ENCODE measurements at places on chromosomes 1 and 21.
A peak's percentile ranks its signal among the peaks of the same experiment; 100 is the strongest.

- DNase-seq, result peak; percentile 84
Observed at GRCh38 chr1:180530501-180530900, 28.1 kb upstream of the ACBD6 start.

- no peak for DNase-seq
Observed at GRCh38 chr21:33121715-33122475, 52.0 kb downstream of the OLIG1 start.

GRCh38 chr1:11602424-11602823 lies 51.8 kb downstream of the FBXO2 start:
- DNase-seq, result no peak

- no peak for DNase-seq
Observed at GRCh38 chr1:79501153-79501552, 494.6 kb upstream of the ADGRL4 start.

GRCh38 chr1:247291833-247292561 lies 36.1 kb downstream of the VN1R5 start:
- no peak for DNase-seq

GRCh38 chr1:228901936-228902681 lies 166.8 kb downstream of the RHOU start:
- no peak for DNase-seq

DNA sequence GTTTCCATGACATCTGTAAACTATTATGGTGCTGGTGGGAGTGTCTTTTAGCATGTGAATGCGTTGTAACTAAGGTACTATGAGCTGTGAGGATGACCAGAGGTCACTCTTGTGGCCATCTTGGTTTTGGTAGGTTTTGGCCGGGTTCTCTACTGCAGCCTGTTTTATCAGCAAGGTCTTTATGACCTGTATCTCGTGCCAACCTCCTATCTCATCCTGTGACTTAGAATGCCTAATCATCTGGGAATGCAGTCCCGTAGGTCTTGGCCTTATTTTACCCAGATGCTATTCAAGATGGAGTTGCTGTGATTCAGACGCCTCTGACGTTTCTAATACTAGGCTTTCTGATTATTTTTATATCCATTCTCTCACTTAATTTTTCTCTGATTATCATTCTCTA lies 9.4 kb downstream of the NCAM2 start:
- no peak for DNase-seq

- no peak for DNase-seq
Observed at GRCh38 chr1:70893381-70893780, 154.2 kb downstream of the PTGER3 start.

DNA sequence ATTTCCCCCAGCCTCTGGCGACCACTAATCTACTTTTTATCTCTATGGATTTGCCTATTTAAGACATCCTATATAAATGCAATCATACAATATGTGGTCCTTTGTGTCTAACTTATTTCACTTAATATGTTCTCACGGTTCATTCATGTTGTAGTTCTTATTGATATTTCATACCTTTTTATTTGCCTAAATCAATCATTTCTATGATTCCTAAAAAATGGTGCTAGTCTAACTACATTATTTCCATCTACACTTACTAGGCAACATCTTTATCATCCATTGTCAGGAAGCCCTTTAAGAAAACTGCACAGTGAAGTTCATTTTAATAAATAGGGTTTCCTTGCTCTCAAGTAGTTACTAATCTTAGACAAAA lies 380 bp upstream of the FBXO28 start:
- no peak for DNase-seq

DNA sequence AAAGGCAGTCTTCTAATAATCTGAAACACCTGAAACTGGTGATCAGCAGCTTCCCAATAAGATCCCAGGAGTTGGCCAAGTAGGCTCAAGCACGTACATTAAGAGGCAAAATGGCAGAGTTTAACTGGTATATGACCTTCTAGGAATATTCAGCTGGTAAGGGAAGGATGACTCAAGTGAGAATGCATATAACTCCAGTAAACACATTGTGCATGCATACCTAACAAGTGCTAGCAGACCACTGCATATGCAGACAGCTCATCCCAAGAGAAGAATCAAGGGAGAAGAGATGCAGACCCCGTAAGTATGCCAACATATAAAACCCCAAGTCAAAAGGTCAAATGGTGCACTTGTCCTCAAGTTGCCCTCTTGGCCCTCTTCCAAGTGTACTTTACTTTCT lies 73.0 kb upstream of the ZRANB2 start:
- DNase-seq, result no peak

GRCh38 chr1:109793486-109794318 lies 30.0 kb upstream of the EPS8L3 start:
- peak; percentile 65 for DNase-seq

DNA sequence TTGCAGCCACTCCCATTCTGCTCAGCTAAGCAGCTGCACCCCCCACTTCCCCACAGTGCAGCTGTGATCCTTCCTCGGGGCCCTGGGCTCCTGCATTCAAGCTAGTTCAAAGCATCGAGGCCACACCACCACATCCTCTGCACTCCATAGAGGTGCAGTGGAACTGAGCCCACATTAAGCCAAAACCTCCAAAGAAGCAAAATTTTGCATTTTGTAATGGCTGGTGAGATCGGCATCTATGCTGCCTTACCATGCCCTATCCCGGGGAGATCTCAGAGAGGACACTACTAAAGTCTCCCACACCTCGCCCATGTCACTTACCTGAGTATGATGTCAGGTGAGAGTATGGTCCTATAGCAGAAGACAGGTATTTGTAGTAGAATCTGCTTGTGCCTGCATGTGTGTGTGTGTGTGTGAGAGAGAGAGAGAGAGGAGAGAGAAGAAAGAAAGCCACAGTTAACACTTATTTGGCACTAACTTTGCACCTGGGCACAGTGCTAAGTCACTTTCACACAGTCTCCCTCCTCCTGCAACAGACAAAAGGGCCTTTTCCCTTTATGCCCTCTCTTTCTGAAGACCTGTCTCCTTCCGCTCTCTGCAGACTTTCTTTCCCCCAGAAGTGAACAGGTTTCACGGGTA lies 89.8 kb downstream of the KIF14 start:
- no peak for DNase-seq

DNA sequence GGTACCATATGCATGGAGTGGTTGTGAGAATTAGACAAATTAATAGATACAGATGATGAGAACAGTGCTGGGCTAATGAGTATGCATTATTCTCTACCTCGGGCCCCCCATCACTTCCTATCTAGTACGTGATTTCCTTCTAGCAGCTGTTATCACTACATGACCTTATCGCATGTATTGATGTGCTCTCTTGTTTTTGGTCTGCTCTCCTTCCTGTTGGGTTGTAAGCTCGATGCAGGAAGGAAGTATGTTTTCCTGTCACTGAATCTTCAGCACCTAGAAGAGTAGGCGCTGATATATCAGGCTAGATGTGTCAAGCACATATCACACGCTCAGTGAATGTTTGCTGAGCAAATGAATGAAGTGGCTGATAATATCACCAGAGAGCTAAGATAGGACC lies 43.9 kb upstream of the IFNAR2 start:
- DNase-seq, result no peak

- no peak for DNase-seq
Observed at GRCh38 chr1:211912038-211912437, 81.5 kb upstream of the LPGAT1 start.

DNA sequence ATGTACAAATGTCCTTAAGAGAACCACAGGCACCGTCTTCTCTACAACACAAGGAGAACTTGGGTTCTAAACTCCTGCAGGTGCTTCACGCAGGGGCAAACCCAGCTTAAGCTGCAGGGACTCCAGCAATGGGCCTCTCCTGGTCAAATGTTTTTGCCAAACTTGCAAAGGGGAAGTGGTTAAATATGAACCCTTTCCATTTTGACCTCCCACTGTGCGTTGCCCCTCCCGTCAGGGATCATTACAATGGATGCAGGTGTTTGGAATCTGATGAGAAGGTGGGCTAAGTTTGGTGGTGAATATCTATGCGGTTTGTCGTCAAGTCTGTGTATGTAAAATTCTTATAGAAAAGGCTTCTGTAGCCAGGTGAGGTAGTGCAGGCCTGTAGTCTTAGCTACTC lies 29.1 kb upstream of the SLC25A33 start:
- DNase-seq, result no peak

DNA sequence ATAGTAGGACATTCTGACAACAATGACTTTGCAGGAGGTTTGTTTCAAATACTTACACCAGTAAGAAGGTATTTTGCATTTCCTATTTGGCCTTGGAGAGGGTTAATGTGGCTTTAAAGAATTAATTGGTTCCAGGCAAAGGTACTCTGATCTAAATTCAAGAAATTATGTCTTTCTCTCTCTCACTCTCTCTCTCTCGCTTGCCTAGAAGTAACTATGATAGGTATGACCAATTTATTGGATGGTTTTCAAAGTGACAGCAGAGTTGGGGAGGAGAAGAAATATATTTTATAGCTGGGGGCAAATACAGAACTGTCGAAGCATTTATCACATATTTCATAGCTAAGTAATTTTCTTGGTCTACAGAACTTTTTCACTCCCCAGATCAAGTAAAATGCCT lies 116.0 kb downstream of the ATP6V1G3 start:
- DNase-seq, result no peak

DNA sequence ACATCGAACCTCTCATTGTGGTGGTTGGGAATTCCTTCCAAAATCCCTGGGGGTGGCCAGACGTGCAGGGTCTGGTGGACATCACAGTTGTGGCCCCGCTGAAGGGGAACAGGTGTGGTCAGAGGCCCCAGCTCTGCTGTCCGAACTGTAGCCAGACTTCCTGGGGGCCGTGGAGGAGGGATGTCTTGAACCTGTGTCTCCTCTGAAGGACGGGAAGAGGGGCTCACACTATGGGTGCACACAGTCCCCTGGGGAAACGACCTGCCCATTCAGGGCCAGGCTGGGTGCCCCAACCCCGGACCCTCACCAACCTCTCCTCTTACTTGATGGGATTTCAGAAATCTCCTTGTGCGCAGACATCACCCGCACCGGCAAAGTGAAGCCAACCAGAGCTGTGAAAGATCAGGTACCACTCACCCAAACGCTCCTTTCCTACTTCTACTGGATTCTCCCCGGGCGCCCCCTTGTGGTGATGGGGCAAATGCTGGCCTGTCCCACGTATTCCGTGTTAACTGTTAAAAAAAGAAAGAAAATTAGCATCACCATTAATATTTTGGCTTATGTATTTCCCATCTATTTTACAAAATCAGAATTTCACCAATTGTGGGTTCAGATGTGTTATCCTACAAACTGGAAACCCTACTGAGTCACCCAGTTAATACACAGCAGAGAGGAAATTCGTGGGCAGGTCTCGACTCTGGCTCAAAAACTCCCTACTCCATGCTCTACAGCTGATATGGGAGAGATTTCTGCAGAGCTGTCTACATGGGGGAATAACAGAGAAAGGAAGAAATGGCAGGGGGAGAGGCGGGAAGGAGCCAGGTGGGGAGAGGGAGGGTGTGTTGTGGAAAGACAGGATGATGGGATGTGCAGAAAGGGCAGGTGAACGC lies 28.1 kb downstream of the PADI4 start:
- peak; percentile 9 for DNase-seq

DNA sequence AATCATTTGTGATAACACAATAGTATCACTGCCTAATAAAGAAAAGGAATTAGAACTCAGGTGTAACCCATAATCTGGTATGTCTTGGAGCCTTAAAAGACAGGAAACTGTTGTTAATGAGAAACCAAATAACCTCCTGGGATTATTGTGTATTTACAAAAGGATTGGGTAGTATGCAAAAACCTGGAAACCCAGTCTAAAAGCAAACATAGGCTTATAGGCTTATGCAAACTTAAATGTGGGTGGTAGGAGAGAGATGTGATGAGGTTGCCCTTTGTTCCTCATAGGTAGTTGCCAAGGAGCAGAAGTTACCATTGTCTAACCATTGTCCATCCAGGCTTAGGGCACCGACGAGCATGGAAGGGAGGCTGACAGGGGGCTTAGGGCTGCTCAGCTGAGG lies 165.8 kb downstream of the AK5 start:
- DNase-seq, result no peak

GRCh38 chr1:12344596-12345349 lies 114.9 kb downstream of the VPS13D start:
- no peak for DNase-seq

GRCh38 chr21:32181457-32181856 lies 97.4 kb downstream of the MIS18A start:
- no peak for DNase-seq

DNA sequence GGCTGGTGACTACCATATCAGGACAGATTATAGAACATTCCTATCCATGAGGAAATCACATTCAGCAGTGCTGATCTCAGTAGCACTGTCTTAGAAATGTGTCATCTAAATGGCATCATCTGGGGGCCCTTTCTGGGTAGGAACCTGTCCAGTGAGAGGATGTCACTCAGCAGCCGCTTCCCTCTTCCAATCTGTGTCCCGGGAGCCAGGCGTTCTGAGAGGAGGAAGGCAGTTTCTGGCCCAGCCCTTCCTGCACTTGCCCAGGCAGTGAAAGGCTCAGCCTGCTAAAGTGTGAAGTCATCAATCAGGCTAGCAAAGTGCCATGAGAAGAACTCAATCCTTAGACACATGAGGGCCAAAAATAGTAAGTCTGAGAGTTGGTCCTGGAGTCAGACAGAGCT lies 25.6 kb downstream of the RAB4A start:
- peak; percentile 54 for DNase-seq

- DNase-seq, result peak; percentile 68
Observed at GRCh38 chr1:208510192-208510952, 266.2 kb upstream of the PLXNA2 start.

DNA sequence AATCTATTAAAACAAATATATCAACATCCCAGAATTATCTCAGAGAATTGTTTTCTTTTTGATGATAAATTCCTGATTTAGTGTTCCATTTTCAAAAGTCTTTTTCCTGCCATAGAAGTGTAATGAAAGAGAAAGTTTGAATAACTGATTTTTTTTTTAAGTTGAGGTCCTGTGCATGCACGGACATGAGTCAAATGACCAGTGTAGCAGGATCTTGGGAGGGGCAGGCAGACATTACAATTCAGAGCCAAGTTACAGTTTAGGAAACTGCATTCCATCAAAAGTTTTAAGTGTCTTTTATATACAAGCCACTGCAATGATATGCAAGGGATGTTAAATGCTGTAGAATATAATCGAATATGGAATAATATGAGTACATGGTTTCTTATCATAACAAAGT lies 227.5 kb downstream of the HMCN1 start:
- DNase-seq, result no peak

GRCh38 chr1:198910816-198911215 lies 272.0 kb downstream of the PTPRC start:
- DNase-seq, result no peak

- no peak for DNase-seq
Observed at GRCh38 chr1:55386456-55386855, 171.3 kb upstream of the USP24 start.

Data from non-pigmented ciliary epithelial cell (primary cell).